ENCODE measurements at places on chromosomes 1 and 21.
A peak's percentile ranks its signal among the peaks of the same experiment; 100 is the strongest.

DNA sequence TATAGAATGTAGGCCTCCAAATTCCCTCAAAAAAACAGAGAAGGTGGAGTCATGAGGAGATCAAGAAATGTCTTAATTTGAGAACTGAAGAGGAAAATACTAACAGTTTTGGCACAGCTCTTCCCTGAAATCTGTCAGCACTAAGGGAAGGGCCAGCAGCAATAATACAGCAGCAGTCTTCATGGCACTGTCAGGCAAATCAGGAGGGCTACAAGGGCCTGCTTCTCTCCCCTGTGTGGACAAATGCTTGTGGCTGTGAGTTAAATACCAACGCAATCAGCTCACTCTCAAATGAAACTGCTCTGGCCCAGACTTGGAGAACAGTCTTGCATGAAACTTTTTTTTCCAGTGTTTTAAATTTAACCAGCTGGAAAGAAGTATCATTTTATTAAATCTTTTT, 20.5 kb upstream of the CNN3 start:
- DNase-seq = no peak

DNA sequence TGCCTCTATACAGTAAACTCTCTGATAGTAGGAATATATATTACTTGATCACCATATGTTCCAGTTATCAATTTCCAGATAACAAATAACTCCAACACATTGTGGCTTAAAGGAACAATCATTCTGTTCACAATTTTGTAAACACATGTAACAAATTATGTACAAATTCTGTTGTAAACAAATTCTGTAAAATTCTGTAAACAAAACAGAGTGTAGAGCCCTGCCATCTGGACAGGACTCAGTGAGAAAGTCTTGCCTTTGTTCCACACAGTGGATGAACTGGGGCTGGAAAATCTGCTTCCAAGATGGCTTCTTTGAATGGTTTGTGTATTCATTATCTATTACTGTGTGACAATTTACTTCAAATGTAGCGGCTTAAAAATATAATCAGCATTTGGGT, 69.0 kb upstream of the LRRC7 start:
- DNase-seq = no peak

DNA sequence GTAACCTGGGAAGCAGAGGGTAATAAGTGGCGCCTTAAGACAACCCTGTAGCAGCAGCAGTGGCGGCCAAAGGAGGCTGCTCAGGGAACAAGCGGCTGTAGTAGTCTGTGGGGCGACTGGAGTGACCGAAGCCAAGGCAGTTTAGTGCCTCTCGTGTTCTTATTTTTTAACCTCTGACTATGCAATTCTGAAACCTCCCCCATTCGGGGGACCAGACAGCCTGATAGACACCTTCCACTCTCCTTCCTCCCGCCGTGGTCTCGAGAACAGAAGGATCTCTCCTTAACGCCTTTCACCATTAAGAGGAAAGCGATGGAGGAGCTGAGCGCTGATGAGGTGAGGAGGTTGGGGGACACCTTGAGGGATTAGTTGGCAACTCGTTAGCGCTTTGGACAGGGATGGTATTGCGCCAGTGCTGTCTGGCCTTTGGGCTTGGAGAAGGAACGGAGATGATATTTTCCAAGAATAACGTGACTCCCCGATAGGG, 644 bp downstream of the UBE4B start:
- DNase-seq = peak; percentile 47

DNA sequence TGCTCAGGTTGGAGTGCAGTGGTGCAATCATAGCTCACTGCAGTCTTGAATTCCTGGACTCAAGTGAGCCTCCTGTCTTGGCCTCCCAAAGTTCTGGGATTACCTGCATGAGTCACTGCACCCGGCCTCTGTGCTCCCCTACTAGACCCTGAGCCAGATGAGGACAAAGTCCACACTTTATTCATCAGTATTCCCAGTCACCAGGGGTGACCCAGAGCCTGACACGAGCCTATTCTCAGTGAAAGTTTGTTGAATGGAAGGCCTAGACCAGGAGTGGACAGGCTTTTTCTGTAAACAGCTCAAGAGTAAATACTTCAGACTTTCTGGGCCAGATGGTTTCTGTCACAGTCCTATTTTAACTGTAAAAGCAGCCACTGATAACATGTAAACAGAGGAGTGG, 68.2 kb downstream of the MAB21L3 start:
- no peak for DNase-seq

GRCh38 chr1:221166559-221167318, 287.5 kb downstream of the HLX start:
- peak; percentile 77 for DNase-seq

DNA sequence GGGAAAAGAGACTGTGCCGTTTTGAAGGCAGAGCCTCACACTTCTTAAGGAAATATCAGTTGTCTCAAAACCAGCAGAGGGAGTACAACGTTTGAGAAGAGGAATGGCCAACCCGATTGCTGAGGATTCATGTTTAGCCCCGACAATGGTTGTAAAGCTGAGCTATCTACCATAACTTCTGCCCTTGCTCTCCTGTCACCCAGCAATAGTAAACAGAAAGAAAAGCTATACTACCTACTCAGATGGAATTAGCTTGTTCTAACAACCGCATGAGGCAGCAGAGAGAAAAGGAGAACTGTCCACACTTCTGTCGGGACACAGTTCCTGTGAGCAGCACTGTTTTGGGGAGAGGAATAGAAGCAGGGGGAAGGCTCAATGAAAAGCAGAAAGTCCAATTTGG, 91.2 kb downstream of the SLC45A1 start:
- DNase-seq = no peak

- no peak for DNase-seq
Observed at GRCh38 chr1:109789551-109790180, 25.9 kb upstream of the EPS8L3 start.

- peak; percentile 21 for DNase-seq
Observed at GRCh38 chr1:202576816-202577215, 133.4 kb downstream of the SYT2 start.

- DNase-seq = no peak
Observed at GRCh38 chr1:18633422-18634155, 2.9 kb downstream of the PAX7 start.
